ENCODE measurements at places on chromosomes 1 and 21. TPM values are rescaled to one million over a fixed set of nuclear protein-coding genes. Genes with fewer than 3 reads are reported as not detected.

Gene PDZK1IP1
- 1.3 TPM for polyA plus RNA-seq

Gene S100B
- polyA plus RNA-seq = 5.1 TPM

Gene CNR2
- 0.13 TPM for polyA plus RNA-seq

Gene SPRR3
- 8.2 TPM for polyA plus RNA-seq

Gene PRDM15
- 2.6 TPM for polyA plus RNA-seq

Gene EPHA8
- not detected for polyA plus RNA-seq

Gene CLCA4
- 0.69 TPM for polyA plus RNA-seq

Gene VHLL
- not detected for polyA plus RNA-seq

Gene NR5A2
- 4.1 TPM for polyA plus RNA-seq

Gene MCOLN2
- polyA plus RNA-seq = 1.0 TPM

Gene LCE2A
- not detected for polyA plus RNA-seq

Gene CRYAA
- not detected for polyA plus RNA-seq

Gene SLC16A4
- 11.5 TPM for polyA plus RNA-seq

Gene SLAMF9
- polyA plus RNA-seq = not detected

Gene MARK1
- 3.9 TPM for polyA plus RNA-seq

Gene SF3B4
- polyA plus RNA-seq = 18.8 TPM
